NCI-H1092 (cell line): ENCODE measurements at places on chromosomes 12 and 14.

DNA sequence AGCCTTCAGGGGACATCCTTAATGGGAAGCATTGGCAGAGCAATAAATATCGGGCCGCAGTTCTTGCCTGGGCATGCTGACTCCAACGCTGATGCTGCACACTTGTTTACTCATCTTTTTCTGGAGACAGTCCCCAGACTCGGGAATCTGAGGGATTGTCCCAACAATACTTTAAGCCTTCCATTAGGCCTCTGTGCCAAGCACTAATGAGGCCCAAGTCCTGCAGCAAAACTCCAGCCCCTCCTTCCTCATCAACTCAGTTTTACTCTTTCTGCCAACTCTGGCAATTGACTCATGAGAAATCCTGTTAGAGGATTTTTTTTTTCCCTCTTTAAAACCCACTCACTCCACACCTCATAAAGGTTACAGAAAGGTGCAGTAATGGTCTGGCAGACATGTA is 233.4 kb upstream of the PELI2 start:
- DNase-seq = no peak

GRCh38 chr12:129169928-129170327 is 316.6 kb downstream of the GLT1D1 start:
- DNase-seq = no peak

GRCh38 chr14:96801931-96802330 is 4.7 kb downstream of the VRK1 start:
- DNase-seq = no peak

DNA sequence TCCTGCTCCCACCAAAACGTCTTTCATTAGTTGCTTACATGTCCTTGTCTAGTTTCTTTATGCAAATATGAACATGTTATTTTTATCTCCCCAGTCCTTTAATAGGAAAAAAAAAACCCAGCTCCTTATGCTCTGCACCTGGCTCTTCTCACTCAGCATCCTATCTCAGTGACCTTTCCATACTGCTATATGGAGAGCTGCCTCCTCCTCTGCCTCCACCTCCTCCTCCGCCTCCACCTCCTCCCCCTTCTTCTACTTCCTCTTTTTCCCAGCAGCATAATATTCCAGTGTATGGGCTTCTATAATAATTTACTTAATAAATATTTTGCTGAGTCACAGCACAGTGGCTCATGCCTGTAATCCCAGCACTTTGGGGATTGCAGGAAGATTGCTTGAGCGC is 31.5 kb downstream of the ABCB9 start:
- no peak for DNase-seq

DNA sequence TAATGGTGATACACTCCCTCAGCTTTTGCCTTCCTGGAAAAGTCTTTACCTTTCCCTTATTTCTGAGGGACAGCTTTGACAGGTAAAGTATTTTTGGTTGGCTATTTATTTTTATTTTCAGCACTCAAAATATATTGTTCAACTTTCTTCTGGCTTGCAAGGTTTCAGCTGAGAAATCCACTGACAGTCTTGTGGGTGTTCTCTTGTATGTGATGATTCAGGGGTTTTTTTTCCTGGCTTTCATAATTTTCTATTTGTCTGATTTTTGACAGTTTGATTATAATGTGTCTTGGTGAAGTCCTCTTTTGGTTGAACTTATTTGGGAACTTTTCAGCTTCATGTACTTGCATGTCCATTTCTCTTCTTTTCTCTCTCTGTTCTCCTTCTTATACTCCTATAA is 73.7 kb upstream of the OTOGL start:
- no peak for DNase-seq

GRCh38 chr12:105453316-105453715 is 122.8 kb downstream of the C12orf75 start:
- no peak for DNase-seq

GRCh38 chr12:119157978-119158377 is 20.8 kb upstream of the HSPB8 start:
- no peak for DNase-seq

DNA sequence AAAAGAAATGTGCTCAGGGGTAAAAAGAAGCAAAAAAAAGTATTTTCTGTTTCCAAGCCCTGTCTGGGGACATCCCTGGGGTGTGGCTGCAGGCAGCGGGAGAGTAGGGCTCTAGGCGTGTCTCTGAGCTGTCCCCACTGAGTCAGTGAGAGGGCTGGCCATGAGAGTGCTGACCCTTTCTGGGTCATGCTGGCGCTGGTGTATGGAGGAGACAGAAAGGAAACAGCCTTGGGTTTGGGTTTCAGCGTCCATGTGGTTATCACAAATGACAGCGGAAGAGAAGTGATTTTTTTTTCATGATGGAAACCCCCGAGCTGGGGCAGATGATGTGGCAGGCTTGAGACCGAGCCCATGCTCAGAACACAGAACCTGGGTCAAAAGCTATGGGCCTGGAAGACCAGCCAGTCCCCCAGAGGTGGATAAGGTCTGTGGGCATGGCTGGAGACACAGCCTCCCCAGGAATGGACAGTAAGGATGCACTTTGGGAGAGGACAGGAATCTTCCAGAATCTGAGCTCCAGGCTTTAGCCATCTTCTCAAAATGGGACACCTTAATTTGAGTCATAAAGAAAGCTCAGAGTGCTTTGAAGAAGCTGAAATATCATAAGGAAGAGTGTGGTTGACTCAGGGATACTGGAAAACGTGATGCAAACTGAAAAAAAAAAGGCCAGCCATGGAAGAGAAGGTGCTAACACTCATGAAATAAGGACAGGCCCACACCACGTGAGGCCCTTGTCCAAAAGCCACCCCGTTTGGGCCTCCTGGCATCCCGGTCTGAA is 36.2 kb downstream of the SYNE3 start:
- DNase-seq = no peak

GRCh38 chr12:26680727-26681455 is 152.1 kb downstream of the ITPR2 start:
- no peak for DNase-seq

GRCh38 chr14:103220982-103221641 is 97.9 kb downstream of the TNFAIP2 start:
- no peak for DNase-seq

GRCh38 chr12:132803125-132803524 is 25.5 kb downstream of the GOLGA3 start:
- DNase-seq = no peak

DNA sequence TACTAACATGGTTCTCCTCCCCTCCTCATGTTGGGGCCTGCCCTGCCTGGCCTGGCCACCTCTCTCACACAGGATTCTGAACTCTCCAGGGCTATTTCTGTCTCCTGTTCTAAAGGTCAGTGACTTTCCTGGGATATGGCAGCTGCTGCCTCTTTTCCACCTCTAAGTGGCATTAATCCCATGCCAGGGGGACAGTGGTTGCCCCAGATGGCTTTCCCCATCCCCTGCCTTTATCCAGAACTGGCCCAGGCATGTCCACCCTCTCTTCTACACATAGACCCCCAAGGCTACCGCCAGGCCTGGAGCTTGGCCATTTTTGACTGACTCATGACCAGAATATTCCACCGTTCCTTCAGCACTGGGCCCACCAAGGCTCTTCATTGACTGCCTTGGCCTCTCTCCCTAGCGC is 90.4 kb downstream of the IRF2BPL start:
- no peak for DNase-seq

DNA sequence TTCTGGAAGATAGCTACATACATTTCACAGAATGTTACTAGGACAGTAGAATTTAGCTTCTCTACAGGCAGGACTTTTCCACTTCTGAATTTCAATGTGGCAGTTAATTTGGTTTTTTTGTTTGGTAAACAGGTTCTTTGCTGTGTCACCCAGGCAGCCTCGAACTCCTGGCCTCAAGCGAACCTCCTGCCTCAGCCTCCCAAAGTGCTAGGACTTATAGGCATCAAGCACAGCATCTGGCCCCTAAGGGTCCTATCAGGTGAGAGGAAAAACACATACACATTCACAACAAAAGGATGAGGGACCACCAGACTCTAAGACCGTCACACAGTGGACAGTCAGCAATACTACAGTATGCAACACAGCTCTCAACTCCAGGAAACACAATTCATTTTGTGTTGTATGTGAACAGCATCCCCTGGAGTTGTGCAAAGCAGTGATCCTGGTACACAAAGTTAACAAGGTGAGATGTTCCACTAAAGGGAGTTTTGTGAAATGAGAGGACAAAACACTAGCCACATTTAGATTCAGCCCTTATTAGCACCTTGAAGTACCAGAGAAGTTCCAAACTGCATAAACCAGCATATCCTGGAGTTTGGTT is 6.9 kb downstream of the ATP2B1 start:
- DNase-seq = no peak
